ENCODE measurements at places on chromosomes 1 and 21.

DNA sequence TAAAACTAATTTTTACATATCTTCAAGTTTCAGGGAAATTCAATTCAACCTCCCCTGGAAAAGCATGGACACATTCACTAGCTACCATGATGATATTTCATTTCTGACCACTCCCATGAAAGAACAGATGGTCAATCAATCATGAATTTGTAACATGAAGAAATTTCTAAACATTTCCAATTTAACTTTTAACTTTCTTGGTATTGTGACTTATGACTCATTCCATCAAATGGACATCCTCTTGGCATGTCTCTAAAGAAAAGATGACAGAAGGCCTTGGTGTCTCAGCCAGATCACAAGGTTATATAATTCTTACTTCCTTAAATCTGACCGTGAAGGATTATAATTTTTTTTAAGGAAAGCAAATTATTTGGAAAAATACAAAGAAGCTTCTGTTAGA lies 10.5 kb upstream of the MCOLN3 start:
- DNase-seq = no peak

GRCh38 chr1:211938561-211938997 lies 96.8 kb downstream of the INTS7 start:
- DNase-seq = no peak

DNA sequence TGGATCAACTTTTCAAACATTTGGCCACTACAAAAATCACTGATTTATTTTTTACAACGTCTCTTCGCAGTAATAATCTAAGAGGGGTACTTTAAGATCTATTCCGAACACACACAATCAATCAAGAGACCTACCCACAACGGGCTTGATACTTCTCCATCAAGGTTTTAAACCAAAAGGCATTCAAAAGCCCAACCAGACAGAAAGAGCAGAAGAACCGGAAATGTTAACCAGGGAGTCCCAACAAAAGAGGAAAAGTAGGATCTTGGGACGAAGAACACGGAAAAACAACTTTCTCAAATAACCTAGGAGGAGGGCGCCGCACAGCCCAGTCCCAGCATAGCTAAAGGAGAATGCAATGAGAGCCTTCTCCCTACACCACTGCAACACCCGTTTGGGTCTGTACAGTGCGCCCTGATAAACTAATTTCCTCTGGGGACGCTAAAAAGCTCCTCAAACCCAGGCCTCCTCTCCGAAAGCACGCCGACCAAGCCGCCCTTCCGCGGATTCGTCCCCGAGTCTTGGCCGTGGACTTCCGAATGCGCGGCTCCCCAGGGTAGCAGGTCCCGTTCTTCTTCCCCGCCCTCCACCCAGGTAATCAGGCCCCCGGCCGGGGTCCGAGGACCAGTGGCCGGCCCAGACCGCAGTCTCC lies 623 bp downstream of the RPL22 start:
- no peak for DNase-seq

GRCh38 chr1:35112668-35113067 lies 33.5 kb downstream of the ZMYM1 start:
- DNase-seq = no peak

DNA sequence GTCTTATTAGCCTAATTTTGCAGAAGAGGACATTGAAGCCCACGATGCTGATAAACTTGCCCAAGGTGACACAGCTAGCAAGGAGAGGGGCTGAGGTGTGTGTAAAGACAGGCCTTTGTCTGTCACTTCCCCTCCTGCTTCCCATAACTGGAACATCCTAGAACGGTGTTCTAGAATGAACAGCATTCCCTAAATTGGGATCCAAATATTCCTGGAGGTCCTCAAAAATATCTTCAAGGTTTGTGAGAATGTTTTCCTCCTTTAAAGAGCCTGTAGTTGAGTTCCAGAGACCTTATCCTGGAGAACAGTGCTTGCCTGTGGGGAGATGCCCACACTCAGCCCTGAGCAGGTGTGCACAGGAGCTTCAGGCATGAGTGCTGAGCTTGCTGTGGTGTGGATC lies 41.5 kb upstream of the SAMD13 start:
- no peak for DNase-seq

- DNase-seq = no peak
These were observed 116.7 kb downstream of the FASLG start for GRCh38 chr1:172775606-172776005.

GRCh38 chr1:156121457-156121856 lies 6.9 kb downstream of the LMNA start:
- DNase-seq = no peak

- no peak for DNase-seq
These were observed 12.2 kb upstream of the PPIH start for GRCh38 chr1:42646056-42646455.

DNA sequence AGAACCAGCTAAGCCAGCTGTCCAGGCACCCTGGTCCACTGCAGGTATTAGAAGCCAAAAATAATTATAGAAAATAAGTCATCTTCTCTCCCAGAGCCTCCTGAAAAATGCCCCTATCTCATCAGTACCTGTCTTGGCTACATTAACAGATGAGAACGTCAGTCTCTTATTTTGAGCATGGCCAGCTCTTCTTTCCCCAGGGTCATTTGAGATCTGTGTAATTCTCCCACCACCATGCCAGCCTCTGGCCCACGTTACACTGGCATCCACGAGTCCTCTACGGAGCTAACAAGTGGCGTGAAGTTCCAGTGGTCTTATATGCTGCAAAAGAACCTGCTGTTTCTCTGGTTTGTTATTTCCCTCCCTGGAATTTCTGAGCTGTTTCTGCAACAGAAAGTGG lies 118.0 kb downstream of the ATP5PO start:
- no peak for DNase-seq

DNA sequence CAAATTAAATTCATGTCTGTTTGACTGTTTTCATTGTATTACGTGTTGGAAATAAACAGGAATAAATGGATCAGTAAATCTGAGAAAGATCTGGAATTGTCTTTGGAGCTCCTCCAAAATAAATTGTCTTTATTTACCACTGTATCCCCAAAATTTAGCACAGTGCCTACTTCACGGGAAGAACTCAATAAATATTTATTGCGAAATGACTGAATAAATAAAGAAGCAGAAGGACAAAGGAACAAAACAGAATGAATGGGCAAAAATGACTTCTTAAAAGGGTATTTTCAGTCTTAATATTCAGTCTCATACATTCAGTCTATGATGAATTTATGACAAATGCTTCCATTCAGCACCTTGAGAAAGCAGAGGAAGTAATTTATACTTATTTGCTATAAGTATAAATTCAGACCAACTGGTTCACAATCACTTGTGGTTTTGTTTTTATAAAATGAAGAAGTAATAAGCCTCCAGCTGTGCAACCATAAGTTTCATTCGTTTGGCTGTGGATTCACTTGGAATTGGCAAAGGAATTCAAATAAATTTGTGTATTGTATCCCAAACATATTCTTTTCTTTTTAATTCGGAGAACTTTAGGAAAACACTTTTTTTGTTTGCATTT lies 19.2 kb upstream of the PRKAA2 start:
- DNase-seq = no peak

DNA sequence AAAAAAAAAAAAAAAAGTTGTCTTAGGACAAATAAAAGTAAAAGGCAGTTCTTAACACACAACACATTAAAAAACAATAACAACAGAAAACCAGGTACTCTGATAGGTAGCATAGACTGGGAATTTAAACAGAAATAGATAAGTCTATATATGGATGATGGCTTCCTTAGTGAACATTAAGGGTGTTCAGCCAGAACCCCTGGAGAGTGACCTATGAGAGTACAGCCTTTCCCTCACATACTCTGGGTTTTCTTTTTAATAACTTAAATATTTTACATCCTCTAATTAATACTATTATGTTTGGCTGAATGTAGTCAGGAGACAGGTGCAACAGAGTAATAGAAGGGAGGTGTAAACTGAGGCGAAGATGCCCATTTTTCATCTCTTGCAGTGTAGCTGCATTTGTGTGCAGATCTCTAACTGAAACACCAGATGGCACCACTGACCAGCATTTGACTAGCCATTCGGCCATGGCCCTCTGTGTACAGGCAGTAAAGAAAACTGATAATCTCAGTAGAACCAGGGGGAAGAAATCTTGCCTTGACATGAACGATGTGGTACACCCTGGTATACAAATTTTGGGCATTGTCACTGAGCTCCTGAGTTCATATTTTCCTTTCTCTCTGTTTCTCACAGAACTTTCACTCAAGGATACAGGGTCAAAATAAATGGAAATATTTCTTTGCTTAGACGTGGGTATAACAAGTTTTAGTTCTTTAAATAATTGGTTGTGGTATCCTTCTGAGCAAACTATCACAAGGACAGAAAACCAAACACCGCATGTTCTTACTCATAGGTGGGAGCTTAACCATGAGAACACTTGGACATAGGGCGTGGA lies 7.6 kb downstream of the TTF2 start:
- no peak for DNase-seq

GRCh38 chr1:29332204-29332603 lies 95.9 kb downstream of the PTPRU start:
- DNase-seq = no peak

- no peak for DNase-seq
These were observed 18.2 kb downstream of the CTH start for GRCh38 chr1:70429219-70429618.

DNA sequence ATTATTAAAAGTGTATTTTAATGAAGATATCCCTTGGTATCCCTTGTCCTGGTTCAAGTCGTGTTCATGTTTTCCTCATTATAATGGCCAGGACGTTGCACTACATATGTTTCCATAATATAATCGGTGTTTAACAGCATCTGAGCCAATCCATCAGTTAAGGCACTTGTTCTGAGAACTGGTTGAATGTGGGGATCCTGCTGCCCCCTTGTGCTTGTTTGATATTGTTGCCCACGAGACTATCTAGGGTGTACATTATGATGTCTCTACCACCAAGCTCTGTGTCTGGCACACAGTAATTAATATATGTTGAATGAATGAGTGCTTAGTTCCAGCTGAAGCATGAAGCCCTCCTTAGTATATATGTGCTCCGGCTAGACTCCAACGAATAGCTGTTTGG lies 193.0 kb downstream of the CACNA1E start:
- no peak for DNase-seq

DNA sequence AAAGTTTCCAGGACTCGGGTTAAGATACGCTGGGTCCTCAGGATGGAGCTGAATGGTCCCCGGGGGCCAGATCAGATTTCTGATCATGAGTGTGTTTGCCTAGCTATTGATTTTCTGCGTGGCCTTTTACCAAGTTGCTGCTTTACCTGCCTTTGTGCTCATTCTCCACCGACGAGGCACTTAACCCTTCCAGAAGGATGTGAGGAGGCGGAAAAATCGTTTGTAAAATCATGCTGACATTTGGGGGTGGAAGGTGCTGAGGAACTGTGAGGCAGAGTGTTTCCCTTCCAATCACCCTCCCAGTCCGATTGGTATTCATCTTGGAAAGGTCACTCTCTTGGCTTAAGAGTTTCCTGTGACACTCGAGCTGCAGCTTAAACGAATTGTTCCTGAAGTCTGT lies 337.1 kb upstream of the KAZN start:
- DNase-seq = no peak

DNA sequence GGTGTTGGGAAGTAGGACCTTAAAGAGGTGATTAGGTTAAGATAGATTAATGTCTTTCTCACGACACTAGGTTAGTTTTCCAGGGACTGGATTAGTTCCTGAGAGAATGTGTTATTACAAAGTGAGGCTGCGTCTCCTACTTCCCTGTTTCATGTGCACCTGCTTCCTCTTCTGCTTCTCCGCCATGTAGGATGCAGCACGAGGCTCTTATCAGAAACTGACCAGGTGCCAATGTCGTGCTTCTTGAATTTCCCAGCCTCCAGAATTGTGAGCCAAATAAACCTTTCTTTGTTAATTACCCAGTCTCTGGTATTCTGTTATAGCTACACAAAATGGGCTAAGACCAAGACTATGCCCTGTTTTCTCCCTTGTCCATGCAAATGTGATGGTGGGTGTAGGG lies 152.2 kb upstream of the LMO4 start:
- DNase-seq = no peak

- no peak for DNase-seq
These were observed 213.0 kb downstream of the CAMTA1 start for GRCh38 chr1:6998267-6998666.

DNA sequence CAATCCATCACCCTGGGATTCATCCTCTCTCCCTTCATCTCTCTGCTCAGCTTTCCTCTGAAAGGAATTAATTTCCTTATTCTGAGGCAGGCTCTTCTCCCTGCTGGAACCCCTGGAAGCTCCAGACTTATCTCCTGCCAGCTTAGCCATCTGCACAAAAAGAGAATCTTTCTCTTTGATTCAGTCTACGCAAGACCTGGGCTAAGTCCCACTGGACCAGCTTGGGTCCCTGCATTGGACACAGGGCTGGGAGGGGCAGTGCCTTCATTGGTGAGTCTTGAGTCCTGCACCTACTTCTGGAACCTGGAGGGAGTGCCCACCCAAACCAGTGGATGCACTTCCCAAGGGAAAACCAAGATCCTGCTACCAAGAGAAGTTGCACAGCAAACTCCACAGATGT lies 271.7 kb upstream of the CSF3R start:
- no peak for DNase-seq

DNA sequence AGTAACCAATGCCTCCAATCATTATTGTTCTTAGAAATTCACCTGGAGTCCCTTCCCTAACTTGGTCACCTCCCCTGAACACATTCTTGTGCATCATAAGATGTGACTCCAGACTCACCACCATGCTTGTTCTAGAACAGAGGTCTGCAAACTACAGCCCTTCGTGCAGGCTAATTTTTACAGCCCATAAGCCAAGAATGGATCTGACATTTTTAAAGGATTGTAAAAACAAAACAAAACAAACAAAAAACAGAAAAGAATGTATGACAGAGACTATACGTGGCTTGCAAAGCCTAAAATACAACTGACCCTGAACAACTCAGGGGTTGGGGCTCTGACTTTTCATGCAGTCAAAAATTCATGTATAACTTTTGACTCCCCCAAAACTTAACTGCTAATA lies 6.2 kb upstream of the HIVEP3 start:
- DNase-seq = no peak

GRCh38 chr1:224744521-224744920 lies 128.4 kb downstream of the CNIH3 start:
- no peak for DNase-seq

DNA sequence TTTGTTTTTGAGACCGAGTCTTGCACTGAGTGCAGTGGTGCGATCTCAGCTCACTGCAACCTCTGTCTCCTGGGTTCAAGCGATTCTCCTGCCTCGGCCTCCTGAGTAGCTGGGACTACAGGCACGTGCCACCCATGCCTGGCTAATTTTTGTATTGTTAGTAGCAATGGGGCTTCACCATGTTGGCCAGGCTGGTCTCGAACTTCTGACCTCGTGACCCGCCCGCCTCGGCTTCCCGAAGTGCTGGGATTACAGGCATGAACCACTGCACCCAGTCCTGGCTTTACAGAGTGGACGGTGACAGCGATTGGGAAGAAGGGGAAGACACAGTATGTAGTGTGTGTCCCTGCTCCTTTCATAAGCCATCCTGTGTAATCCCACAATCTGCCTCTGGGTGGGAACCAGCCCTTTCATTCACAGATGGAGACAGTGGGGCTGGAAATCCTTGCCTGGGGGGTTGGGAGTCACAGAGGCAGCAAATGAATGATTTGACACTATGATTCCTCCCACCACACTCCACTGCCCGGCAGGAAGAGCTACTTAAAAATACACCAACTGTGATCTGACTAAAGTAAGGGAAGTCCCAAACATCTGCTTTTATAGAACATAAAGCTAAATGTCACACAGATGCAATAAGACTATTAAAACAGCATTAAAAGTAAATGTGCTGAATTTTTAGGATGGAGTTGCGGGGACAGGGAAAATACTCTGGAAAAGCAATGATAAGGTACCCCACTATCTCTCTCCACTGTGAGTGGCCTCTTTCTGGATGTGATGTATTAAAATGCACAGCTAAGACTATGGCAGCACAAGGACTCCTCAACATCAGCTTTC lies 4.5 kb downstream of the PARP1 start:
- DNase-seq = no peak

GRCh38 chr1:111821121-111821745 lies 65.5 kb downstream of the DDX20 start:
- no peak for DNase-seq

Data from RWPE2 (cell line).